ENCODE measurements at places on chromosomes 12 and 14.

- DNase-seq, result peak; percentile 40
These were observed 2.3 kb upstream of the DIO2 start for GRCh38 chr14:80213602-80214001.

DNA sequence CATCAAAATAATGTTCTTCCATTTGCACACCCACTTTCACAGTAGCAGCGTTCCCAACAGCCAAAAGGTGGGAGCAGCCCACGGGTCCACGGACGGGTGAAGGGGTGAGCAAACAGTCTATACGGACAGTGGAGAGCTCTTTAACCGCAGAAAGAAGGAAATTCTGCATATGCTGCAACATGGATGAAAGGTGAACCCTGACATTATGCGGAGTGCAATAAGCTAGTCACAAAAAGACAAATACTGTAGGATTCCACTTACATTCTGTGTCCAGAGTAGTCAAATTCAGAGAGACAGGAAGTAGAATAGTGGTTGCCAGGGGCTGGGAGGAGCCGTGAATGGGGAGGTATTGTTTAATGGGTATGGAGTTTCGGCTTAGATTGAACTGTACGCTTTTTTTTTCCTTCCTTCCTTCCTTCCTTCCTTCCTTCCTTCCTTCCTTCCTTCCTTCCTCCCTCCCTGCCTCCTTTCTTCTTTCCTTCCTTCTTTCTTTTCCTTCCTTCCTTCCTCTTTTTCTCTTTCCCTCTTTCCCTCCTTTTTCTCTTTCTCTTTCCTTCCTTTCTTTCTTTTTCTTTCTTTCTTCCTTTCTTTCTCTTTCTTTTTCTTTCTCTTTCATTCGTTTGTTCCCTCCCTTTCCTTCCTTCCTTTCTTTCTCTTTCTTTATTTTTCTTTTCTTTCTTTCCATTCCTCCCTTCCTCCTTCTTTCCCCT, 15.8 kb upstream of the ANKRD9 start:
- DNase-seq, result peak; percentile 80

DNA sequence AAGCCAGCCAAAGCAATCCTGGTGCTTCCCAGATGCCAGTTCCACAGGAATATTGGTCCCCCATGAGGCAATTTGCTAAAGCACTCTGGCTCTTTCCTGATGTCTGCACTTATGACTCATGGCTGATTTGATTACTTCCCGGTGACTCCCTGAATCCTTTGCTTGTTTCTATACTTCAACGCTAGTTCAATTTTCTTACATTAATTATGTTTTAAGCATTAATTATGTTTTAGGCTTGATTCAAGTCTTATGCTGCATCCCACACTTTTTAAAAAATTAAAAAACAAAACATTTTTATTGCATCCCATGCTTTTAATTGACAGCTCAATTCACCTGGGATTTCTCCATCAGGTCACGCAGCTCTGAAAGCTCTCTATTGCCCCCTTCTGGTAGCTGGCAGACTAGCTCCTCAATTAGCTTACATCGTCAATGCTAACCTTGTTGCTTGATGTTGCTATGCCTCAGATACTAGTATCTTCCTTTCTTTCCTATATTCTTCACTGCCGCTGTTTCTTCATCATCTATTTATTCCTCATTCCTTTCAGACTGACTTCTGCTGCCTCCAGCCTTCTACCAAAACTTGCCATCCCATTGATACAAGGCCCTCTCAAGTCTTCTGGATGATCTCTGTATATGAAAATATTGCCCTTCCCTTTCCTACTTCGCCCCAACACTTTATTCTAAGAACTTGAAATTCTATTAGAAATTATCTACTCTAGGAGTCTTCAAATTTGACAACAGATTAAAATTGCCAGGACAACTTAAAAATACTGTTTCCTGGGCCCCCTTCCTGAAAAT, 32.0 kb downstream of the TSHR start:
- DNase-seq, result peak; percentile 78

- no peak for DNase-seq
These were observed 72.9 kb upstream of the DDX11 start for GRCh38 chr12:31000751-31001150.

GRCh38 chr14:68292441-68293215, 473.0 kb downstream of the RAD51B start:
- DNase-seq, result no peak

DNA sequence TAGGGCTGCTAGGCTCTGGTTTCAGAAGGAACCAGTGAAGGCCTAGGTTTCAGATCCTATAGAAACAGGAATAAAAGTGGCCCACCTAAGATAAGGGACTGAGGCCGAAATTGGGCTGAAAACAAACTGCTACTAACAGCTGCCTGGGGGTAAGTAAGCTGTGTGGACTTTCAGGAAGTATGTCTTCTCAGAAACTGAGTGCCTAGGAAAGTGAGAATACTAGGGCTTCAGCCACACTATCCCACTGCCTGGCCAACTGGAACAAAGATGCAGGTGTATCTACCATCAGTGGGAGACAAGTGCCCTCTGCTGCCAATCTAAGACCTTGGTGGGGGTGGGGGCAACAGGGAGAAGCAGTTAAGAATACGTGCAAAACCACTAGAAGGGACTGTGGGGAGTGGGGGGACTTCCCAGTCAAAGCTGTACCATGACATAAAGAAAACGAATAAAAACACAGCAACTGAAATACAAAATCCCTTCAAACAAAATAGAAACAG, 82.5 kb downstream of the MED13L start:
- DNase-seq, result no peak

- no peak for DNase-seq
These were observed 240.6 kb downstream of the SLC25A21 start for GRCh38 chr14:36931791-36932190.

- DNase-seq, result no peak
These were observed 176.5 kb downstream of the CEP128 start for GRCh38 chr14:80764921-80765507.

Measured in A549 (cell line).